Glomerular endothelial cell (primary cell): ENCODE measurements at places on chromosomes 3 and 15.

- DNase-seq, result no peak
These were observed 24.9 kb upstream of the KBTBD12 start for GRCh38 chr3:127889976-127890650.

DNA sequence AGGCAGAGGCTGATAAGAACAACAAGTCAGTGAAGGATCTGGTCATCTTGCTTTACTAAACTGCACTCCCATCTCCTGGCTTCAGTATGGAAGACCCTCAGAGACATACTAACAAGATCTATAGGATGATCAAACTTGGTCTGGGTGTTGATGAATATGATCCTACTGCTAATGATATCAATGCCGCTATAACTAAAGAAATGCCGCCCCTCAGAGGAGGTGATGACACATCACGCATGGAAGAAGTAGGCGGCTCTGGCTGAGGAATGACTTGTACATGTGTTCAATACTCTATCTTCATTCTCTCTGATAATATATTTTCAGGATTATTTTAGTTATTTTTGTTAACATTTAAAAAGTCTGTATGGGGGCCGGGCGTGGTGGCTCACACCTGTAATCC is 17.5 kb upstream of the EIF2B5 start:
- no peak for DNase-seq

- no peak for DNase-seq
These were observed 571.4 kb upstream of the NAALADL2 start for GRCh38 chr3:174287705-174288104.

GRCh38 chr3:41608347-41608746 is 353.6 kb downstream of the ULK4 start:
- no peak for DNase-seq

DNA sequence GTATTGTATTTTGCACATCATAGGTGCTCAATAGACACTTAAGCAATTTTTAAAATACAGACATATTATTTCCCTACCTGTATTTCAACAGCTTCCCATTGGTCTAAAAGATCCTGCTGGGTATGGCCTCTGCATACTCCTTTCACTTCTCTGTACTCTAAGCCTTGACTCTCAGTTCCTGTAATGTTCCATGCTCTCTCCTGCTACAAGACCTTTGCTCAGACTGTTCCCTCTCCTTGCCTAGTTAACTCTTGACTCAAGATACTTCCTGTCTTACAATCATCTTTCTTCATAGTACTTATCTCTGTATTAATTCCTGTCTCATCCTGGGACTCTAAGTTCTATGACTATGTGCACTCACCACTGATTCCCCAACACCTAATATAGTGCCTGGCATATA is 1.7 kb downstream of the SCN11A start:
- DNase-seq, result no peak

DNA sequence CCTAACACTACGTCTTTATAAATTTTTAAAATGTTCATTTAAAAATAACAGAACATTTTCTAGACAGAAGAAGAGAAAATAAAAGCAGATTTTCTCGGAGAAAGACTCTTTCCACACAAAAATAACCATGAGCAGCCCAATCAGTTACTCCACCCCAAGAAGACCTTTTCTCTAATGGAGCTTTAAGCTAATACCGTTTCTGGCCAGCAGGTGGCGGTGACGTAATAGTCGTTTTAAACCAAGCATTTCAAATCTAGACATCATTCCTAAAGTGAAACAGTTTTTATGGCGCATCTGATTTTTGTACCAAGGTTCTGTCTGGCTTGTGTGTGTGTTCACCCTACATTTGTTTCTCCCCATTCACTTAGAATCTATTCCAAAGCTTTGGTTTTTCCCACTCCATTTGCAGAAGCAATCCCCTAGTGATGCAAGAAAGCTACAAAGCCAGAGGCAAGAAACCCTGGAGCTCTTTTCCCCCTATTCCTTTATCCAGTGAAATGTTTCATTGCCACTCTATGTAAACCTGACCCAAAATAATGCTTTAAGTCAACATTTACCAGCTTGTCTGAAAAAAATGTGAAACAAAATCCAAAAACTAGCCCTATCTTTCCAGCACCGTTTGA is 336.7 kb upstream of the IGF1R start:
- DNase-seq, result peak; percentile 48

DNA sequence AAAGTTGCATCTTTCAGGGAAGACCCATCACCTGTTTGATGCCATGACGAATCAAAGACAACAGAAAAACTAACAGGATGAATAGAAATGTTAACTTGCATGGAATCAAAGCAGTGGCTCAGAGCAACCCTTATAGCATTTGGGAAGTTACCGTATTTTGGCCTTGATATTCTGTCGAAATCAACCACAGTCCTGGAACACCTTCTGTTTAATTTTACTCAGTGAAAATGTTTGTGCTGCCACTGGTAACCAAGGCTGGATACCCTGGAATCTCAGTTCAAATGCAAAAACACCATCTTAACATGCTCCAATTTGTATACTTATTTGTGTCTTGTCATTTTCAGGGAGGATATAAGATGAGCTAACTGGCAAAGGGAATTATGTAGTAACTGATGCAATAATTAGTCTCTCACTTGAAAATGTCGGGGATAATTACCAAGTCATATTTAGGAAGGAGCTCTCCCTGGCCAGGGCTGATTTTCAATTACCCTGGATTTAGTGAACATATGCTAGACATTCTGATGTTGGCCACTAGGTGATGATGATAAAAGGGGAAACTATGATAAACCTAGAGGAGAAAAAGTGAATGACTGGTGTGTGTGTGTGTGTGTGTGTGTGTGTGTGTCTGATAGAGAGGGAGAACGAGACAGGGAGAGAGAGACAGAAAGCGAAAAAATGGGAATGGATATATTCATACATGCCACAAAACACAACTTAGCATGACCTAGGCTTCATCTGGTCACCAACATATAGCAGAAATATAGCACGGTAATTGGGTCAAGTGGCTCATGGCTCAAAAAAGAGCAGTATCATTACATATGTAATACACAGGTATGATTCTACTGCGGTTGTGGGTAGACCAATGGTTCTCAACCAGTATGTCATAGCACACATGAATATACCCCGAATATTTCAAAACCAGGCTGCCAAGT is 19.0 kb upstream of the PRICKLE2 start:
- DNase-seq, result no peak
